Activated CD8-positive, alpha-beta memory T cell treated with anti-CD3 and anti-CD28 coated beads for 48 hours (primary cell): ENCODE measurements at places on chromosomes 5 and 9.

GRCh38 chr5:138336952-138337684 is 948 bp upstream of the FAM53C start:
- DNase-seq = no peak

GRCh38 chr5:84816746-84817547 is 432.3 kb upstream of the EDIL3 start:
- DNase-seq = no peak

GRCh38 chr5:129459777-129460671 is at the start of gene ADAMTS19:
Gene ADAMTS19 (plus strand): TSS chr5:129460298. CDS start chr5:129460392, 94 bp downstream.
- DNase-seq = no peak

GRCh38 chr5:142178651-142179050 is 70.1 kb downstream of the NDFIP1 start:
- no peak for DNase-seq

DNA sequence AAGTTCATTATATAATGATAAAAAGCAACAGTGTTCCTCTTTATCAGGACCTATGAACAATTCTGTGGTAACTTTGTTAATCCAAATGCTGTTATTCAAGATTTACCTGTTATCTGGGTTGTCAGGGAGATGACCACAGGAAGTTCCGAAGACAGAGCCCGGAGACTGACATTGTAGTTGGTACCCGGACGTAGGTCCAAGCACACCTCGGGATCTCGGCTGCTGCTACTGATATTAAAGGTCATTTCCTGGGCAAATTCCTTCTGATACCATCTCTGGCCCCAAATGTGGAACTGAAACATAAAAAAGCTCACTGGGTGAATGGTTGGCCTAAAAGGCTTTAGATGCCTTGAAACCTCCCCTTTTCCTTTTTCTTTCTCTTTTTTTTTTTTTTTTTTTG is 96.7 kb downstream of the SUSD1 start:
- DNase-seq = no peak

DNA sequence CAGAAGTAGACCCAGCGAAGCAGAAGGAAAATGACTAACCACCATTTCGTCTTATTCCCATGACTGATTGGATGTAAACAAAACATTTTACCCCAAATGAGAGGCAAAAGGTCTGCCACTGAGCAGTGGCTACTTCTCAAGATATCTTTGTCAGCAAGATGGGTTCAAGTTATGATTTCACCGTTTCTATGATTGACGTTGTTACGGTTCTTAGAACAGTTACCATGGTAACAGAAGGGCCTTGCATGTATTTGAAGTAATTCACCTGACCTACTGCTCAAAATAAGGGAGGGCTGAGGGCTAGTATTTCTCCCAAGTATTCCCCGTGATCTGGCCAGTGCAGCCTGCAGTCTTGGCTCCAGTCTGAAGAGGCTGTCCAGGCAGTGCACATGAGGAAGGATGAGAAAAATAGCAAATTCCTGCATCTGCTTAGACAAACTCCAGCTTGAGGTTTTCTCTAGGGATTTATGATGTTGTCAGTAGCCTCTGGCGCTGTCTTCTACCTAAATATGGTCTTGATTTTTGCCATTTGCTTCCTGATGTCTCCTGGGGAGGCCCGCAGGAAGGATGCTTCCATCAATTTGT is 372.7 kb downstream of the TMEM38B start:
- DNase-seq = no peak

GRCh38 chr5:172945151-172945550 is 14.1 kb upstream of the RPL26L1 start:
- no peak for DNase-seq

DNA sequence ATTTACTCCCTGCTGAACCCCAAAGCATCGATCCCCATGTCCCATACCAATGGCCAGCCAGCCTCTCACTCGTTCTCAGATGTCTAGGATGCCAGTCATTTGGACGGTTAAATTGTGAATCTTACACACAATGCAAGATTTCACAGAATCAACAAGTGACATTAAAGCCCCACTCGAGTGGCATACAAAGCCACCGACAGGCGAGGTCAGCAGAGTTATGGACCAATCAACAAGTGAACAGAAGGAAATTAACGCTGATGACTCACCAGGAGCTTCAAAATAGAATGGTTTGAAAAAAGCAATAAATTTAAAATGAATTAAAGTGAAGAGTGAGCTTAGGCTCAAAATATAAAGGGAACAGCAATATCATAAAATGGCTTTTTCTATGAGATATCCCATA is 8.2 kb upstream of the RUFY1 start:
- no peak for DNase-seq

DNA sequence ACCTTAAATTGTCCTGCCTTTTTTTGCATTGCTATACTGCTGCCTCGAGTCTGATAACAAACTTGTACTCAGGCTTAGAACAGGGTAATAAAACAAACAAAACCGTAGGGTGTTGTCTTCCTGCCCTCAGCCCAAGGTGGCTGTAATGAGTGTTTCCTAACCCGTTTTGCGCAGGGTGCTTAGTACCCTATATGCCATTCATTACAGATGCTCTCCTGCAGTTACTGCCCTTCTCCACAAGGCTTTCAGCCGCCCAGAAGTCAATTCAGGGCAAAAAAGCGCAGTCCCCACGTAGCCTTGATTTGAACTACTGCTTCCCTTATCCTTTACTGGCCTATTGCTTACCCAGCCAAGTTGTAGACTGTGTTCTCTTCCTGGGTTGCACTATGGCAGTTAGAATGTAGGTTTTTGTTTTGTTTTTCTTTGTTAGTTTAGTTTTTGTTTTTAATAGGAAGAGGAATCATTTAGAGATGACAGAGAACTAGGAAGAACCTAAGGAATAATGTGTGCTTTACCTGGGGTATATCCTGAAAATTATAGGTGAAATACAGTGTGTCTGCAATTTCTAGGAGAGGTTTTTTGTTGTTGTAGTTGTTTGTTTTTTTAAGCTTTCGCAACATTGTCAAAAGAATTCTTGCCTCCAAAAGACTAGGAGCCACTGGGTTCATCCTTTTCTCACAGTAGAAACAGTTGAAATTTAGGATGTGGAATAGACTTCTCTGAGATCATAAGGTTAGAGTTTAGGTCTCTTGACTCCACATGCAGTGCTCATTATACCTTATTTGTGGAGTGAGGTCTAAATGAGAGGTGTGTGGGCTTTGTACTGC is 1.3 kb downstream of the HMGXB3 start:
- DNase-seq = peak; percentile 15

DNA sequence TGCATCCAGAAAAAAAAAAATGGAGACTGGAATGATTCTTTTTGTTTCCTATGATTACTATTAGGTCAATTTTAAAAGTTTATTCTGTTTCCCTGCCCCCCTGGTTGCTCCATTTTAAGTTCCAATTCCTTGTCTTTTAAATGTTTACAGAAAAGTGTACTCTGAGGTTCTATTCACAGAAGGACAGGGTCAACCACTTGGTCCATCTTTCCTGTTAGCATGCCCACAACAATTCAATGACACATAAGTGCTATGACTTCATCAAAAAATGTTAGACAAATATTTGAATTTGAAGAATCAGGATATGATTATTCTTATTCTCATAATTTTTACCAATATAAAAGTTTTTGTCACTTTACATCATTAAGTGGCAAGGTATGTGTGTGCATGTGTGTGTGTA is 123.7 kb downstream of the PDE4D start:
- no peak for DNase-seq

DNA sequence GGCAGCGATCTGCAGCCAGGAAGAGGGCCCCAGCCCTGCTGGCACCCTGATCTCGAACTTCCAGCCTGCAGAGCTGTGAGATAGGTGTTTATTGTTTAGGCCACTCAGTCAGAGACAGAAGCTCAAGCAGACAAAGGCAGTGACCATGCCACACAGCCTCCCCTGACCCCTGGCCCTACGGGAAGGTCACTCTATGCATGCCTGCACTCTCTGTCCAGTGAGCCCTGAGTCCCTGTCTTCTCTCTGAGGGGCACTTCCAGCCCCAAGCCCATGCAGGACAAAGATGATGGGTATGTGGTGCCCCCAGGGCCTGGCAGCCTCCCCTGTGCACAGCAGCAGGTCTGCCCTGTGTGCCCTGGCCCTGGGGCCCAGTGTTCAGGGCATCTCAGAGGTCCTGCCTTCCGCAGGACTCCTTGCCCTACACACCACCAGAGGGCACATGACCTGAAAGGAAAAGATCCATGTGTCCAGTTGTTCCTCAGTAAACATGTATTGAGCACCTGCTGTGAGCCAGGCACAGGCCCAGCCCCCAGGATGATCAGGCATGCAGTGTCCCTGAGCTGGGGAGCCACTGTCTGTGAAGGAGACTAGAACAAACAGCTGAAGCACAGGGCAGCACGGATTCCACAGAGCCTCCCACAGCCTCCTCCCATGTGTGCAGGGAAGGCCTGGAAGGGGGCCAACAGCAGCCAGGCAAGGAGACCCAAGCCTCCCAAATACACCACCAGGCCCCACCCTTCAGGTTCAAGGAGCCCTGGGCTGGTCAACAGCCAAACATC is 109.3 kb downstream of the ATPSCKMT start:
- DNase-seq = no peak

- no peak for DNase-seq
Observed at GRCh38 chr5:168658394-168658793, 79.2 kb upstream of the PANK3 start.

DNA sequence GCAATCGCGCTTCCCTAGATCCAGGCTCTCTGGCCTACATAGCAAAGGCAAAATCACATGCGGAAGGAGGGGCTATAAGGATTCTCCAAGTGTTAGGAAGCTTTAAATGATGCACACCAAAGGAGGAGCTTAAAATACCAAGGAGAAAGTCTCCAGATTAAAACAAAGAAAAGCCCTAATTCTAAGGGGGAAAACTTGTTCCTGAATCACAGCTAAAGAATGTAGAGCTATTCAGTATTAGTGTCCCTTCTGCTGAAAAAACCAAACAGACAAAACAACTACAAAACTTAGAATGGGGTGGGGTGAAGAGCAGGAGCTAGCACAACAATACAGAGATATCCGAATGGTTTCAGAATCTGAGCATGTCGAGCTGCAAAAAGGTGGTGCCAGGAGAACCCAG is 213.7 kb downstream of the DCP2 start:
- no peak for DNase-seq

- no peak for DNase-seq
Observed at GRCh38 chr5:167709625-167710024, 581.8 kb upstream of the WWC1 start.
